ENCODE measurements at places on chromosomes 7 and 10.

DNA sequence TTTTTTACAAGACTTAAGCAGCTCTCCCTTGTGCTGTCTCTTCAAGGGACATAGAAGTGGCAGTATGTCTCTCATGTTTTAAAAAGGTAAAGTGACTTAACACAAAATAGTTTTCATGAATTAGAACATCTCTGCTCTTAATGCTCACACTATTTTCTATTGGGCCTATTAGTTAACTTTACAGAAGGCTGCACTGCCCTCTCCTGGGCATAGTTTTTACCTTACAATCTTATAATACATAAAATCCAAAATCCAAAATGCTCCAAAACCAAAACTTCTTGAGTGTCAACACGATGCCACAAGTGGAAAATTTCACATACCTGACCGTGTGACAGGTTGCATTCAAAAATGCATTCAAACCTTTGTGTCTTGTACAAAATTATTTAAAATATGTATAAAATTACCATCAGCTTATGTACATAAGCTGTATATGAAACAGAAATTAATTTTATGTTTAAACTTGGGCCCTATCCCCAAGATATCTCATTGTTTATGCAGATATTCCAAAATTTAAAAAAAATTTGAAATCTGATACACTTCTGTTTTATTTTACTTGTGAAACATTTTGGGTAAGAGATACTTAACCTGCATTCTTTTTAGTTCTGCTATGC, 25.8 kb downstream of the TES start:
- DNase-seq, result peak; percentile 12

DNA sequence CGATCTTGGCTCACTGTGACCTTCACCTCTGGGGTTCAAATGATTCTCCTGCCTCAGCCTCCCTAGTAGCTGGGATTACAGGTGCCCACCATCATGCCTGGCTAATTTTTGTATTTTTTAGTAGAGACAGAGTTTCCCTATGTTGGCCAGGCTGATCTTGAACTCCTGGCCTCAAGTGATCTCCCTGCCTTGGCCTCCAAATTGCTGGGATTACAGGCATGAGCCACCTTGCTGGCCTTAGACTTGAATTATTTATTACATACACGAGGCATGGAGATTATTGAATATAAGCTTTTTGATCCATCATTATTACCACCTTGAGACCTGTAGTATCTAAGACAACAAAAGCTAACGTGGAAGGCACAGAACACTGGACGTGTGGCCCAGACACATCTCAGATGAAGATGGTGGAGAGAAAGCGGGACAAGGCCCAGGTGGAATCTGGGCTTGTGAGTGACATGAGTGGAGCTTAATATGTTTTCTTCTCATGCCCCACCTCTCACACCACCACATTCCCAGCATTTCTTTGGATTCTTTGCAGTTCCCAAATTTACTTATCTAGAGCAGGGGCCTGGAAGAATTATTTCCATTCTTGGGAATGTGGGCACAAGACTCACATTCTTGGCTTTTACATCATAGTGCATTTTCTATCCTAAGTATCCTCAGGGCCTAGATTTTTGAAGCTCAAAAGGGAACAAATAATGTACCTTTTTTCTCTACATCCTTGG, 76.6 kb downstream of the SUGCT start:
- DNase-seq, result no peak

GRCh38 chr7:133150760-133151159, 68.9 kb upstream of the CHCHD3 start:
- DNase-seq, result no peak

DNA sequence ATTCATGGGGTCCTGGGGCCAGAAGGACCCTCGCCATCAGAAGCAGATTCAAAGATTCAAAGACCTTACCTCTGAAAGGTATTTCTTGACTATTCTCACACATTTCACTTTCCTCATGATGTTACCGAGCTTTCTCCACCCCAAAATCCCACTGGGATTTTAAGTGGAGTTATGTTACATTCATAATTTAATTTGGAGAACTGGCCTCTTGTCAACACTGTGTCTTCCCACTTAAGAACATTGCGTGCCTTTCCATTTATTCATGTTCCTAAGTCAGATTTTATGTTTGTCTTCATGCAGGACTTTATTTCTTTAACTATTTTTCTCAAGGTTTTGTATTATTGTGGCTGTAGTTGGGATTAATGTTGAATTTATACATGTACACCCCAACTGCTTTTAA, 123.5 kb upstream of the BMPER start:
- no peak for DNase-seq

DNA sequence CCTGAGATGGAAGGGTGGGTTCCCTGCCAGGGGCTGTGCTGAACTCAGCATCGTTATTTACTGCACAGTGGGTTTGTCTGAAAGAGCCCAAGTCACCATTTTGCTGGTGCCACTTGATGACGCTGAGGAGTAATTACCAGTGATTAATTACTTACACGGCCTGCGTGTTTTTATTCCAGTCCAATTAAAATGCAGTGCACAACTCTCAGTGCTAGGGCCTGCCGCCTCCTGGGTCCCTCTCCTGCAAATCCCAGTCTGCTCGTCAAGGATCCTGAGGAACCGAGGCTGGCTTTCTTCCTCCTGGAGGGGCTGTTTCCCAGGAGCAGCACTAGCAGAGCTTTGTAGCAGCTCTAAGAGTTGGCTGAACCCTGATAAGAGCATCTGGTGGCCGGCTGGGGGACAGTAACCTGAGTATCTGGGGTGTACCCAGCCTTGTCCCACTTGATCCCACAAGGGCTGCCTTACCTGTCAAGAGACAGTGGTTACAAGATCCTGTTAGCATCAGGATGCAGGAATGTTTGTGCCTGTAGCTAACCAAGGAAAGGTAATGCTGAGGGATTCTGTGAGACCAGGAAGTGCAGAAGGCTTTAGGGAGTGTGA, 45.1 kb upstream of the LRRC4 start:
- DNase-seq, result no peak

- no peak for DNase-seq
Observed at GRCh38 chr7:98551611-98552273, 65.3 kb upstream of the NPTX2 start.

- DNase-seq, result no peak
Observed at GRCh38 chr10:44703241-44704155, 207.6 kb upstream of the TMEM72 start.

DNA sequence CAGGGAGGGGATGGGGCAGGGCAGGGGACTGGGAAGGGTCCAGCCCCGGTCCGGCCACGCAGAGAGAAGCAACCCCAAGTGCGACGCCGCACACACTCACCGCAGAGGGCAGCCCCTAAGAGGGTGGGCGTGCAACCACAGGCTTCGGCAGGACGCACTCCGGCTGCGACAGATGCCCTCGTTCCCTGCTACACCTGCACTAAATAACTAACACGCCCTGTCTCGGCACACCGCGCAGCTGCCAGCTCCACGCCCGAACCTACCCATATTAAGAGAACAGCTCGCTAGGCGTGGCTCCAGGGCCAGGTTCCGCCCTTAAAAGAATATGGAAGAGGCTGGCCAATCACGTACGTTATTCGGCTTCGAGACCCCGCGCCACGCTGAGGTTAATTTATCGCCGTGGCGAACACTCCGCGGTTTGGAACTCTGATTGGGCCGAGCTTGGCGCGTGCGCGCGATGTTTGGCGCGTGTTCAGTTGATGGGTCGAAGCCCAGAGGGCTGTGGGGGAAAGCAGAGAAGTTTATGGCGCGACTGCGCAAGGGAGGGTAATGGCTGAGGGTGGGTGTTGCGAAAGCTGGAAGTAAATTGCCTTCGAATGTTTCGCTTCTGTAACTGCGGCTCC, 91.1 kb downstream of the OR13A1 start:
- no peak for DNase-seq

DNA sequence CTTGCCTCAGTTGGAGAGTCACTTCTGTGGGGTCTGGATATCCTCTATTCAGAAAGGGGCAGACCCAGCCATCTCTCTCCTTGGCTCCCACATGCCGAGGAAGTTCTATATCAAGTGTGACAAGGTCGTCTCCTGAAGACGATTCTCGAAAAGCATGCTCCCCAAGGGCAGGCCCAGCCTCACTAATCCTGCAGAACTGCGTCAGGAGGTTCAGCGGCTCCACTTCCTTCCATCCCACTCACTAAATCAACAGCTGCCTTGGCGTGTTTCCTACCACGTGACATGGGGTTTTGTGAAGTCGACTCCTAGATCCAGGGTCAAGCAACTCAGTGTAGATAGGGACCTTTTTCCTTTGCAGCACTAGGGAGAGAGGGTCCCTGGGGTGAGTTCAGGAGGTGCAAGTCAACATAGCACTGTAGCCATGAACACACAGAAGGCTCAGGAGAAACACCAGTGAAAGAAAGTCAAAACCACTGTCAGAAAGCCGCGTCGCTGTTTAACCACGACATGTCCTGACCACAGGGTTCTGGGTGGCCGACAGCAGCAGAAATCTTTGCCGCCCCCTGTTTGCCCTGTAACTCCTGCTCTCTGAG, 156.4 kb downstream of the PRPF18 start:
- DNase-seq, result no peak

- no peak for DNase-seq
Observed at GRCh38 chr7:48760528-48761265, 163.7 kb upstream of the CDC14C start.

GRCh38 chr7:112080978-112081377, 125.2 kb downstream of the DOCK4 start:
- DNase-seq, result no peak

DNA sequence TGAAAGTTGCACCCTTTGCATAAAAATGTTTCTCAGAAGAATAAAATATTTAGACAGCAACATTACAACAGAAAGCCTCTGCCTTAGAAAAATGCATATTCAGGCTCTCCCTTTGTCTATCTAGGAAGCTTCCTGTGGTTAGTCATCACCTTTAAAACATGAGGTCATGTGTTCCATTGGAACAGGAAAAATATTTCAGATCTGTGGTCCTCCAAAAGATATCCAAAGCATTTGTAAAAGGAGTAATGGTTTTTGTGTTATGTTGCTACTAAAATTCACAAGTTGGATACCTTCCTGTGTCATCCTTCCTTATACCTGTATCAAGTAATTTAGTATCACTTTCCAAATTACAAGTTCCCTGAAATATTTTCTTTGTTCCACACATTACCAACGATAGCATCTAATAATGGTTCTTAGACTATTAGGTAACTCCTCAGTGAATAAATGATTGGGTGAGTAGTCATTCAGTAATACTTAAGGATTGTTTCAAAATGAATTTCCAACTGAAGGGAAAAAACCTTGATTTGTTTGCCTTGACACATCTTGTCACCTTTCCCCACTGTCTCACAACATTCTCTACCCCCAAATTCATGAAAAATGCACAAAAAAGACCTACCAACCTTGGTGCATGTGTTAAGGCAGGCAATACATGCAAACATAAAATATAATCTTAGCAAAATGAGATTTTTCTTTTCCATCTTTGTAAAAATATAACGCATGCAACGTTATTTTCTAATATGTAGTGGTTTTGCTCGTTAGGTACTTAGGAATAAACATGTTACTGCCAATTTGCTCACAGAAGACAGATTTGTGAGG, 19.7 kb upstream of the RHOBTB1 start:
- no peak for DNase-seq

GRCh38 chr10:66176772-66177171, 749.1 kb upstream of the LRRTM3 start:
- DNase-seq, result no peak

- DNase-seq, result no peak
Observed at GRCh38 chr10:126147866-126148587, 240.2 kb downstream of the ADAM12 start.

GRCh38 chr10:6208799-6209235, 6.1 kb downstream of the PFKFB3 start:
- DNase-seq, result no peak

DNA sequence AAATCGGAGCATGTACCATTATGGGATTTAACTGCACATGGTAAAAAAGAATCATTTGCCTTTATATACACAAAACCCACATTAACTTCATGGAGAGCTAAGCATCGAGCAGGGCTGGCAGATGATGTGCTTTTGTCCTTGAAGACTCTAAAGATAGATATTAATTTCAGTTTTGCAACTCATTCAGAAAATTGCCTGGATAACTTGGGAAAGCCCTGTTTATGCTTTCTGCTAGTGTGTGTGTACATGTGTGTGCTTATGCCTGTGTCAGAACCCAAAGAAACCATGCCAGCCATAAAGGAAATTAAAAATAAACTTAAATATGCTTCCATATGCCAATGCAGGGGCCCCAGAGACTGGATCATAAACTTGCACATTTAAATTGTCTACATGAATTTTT, 640.0 kb downstream of the PARD3 start:
- DNase-seq, result no peak

DNA sequence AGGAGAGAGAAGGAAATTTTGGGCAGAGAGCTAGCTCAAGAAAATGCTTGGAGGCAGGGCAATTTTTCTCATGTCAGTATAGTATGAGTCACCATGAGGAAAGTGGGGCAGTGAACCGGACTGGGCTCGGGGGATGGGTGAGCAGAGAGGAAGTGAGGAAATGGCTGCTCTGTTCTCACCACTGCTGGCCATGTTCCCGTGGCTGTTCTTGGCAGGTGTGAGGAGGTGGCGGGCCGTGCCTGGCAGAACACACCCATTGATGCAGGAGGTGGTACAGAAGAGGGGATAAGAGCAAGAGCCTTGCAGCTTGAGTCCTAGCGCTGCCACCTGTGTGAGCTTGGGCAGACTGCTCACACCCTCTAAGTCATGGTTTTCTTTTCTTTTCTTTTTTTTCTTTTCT, 304.4 kb upstream of the LYZL1 start:
- no peak for DNase-seq

DNA sequence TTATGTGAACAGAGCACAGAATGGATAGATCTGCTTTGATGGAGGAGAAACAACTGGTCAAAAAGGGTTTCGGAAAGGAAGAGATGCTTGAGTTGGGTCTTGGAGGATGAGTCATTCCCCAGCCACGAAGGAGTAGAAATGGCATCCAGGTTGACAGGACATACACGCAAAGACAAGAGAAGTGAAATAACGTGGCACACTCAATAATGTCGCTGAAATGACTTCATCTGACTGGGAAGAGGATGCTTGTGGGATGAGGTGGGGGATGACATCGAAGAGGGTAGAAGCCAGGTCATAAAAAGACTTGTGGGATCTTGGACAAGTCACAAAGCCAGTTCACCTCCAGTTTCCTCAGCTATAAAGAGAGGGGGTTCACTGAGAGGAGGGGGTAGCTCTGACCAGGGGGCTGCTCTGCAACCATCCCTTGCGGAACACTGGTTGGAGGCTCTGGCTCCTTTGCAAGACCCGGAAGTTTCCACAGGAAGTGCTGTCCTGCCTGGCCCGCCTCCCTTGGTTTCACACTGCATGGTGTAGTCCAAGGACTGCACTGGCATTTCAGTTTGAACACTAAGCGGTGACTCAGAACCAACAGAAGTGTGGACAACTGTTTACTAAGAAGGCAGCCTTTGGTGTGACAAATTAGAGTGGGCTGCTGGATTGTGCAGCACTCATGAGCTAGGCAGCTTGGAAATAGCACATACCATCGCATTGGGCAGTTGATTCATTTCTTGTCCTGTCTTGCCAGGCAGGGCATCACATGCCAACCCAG, 189.9 kb upstream of the ADO start:
- no peak for DNase-seq

- DNase-seq, result no peak
Observed at GRCh38 chr10:63866747-63867140, 345.5 kb downstream of the REEP3 start.

Data from activated T-helper 9 cell treated with anti-CD3 and anti-CD28 coated beads, Interleukin-2, amount 50 U/mL, for 16 hours (primary cell).